ENCODE measurements at places on chromosomes 13 and 19. TPM values are rescaled to one million over a fixed set of nuclear protein-coding genes. Genes with fewer than 3 reads are reported as not detected.

PCDH17 gene
- 13.2 TPM for total RNA-seq

PHF11 gene
- total RNA-seq = 58.4 TPM

RXFP2 gene
- total RNA-seq = not detected

CYP2A7 gene
- total RNA-seq = not detected

GRCh38 chr19:50430888-50431342 is 1.8 kb upstream of the MYBPC2 start:
- DNase-seq = no peak

GRCh38 chr19:58429745-58430144 is 10.2 kb downstream of the ZNF132 start:
- no peak for DNase-seq

DNA sequence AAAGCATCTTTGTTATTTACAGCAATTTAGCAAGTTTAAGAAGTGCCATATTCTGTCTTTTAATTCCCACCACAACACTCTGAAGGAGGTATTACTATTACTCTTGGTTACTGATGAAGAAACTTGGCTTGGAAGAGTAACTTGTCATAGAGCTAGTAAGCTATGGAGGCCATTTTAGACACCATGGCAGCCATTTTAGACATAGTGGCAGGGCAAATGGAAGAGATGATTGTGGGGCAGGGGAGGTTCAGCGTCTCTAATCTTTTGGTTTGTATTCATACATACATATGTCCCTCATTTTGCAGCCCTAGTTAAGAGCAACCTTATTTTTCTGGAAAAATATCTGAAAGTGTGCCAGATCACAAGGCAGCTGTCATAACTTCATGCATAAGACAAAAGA is 82.6 kb upstream of the SOX1 start:
- DNase-seq = no peak

- DNase-seq = no peak
These were observed 177.4 kb upstream of the OBI1 start for GRCh38 chr13:78836238-78836784.

- no peak for DNase-seq
These were observed 19.3 kb upstream of the TCF3 start for GRCh38 chr19:1671716-1672037.

DNA sequence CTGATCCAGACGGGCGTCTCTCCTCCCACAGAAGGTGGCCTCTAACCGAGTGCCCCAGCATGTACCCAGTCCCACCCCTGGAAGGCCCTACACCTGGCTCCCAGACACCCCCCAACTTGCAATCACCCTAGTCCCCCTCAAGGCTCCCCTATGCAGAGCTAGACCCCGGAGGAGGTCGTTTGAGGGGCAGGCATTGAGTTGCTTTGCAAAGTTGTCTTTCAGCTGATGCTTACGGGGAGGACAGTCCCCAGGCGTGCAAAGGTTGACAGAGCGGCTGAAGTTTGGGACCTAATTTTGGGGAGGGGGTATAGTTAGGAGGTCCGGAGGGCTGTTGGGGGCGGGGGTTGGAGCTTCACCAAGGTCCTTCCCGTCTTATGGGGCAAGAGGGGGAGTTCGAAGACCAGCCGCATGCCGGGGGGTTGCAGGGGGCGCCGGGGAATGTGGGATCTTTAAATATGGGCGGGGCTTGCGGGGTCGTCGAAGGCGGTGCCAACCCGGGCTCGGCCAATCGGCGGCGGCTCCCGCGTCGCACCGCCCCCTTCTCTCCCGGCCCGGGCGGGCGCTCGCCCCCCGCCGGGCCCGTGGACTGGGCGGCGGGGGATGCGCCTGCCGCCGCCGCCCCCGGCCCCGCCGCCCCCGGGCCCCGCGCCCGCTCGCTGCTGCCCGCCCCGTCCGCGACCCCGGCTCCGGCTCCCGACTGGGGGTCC is at the start of gene KCNN1:
Gene KCNN1 (plus strand): TSS at position 558 of the 707 bp plus-strand sequence. CDS start 6,782 bp downstream, outside the sequence.
- DNase-seq = no peak

DNA sequence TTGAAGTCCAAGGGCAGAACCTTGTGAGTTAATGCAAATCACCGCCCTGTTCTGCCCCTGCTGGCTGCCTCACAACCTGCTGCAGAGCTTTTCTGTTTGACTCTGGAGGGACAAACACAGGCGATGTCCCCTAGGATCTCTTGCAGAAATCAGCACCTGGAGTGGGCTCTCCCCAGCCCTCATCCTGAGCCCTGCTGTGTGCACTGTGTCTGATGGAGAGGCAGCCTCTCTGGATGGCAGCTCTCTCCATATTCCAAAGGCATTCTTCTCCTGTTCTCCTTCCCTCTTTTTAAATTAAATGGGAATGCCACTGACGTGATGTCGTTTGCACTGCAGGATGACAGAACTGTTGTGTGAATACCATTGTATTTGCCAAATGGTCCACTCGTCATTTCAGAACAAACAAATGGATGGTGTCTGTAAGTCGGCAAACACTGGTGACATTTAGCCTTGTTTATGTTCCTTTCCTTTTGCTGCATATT is 184.1 kb downstream of the ZNF536 start:
- no peak for DNase-seq
